T1000 (cell line): ENCODE measurements at places on chromosomes 2 and 18.

DNA sequence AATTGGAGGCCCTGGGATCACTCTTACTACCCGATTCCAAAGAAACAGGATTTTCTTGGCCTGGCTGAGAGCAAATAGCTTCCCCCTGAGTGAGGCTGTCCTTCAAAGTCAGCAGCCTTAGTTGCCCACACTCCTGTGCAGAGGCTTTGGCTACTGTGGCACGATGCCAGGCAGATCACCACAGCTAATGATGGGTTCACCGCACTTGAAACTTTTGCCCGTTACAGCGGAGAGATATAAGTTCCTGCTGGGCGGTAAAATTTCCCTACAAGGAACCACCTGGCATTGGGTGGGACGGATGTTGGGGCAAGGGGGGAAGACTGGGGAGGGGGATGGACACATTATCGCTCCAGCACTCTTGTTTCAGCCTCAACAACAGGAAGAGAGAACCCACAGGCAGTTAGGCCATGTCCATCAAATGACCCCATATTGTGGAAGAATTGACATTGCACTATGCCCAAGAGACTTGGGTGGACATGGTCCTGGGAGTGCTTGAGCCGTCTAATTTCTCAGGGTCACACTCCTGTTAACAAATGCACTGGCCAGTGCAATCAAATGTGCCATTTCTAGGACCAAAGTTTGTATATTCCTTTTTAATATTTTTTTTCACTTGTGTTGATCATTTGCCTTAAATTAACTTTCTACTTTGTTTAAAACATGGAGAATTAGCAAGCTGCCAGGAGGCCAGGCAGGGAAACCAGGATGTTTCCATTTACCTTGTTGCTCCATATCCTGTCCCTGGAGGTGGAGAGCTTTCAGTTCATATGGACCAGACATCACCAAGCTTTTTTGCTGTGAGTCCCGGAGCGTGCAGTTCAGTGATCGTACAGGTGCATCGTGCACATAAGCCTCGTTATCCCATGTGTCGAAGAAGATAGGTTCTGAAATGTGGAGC is 4.4 kb downstream of the IL1B start:
- DNase-seq: no peak

- DNase-seq: no peak
These were observed 57.6 kb downstream of the TRIB2 start for GRCh38 chr2:12774395-12774727.

DNA sequence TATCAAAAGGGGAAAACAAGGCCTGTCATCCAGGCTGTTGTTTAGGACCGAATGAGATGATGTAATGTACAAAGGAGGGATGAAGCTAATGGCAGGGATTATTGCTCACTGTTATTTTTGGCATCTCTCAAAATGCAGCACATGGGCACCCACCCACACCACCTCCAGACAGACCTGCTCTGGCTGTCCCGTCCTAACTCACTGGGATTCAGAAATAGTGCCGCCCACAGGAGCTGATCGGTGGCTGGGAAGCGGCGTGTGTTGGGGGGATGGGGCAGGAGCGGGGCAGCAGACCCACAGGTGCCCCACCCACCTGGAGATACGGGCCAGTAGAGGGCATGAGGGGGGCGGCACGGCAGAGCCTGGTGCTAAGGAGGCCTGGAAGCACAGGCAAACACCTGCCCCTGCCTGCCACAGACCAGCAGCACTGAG is 52.2 kb downstream of the CRACDL start:
- no peak for DNase-seq

DNA sequence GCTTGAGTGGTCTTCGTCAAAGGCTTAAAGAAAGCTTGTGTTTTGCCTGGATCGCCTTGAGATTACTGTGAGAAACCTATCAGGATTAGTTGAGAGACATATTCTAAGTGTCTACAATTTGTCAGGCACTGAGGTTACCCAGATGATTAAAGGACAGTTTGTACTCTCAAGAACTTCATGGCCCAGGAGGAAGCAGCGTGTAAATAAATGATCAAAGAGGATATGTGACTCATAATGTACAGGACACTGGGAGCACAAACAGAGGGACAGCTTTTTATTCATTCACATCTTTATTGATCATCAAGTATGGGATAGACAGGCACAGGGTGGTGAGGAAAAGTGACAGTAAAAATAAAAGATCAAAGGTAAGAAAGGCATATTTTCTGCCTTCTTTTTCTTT is 152.6 kb upstream of the FSHR start:
- DNase-seq: no peak

DNA sequence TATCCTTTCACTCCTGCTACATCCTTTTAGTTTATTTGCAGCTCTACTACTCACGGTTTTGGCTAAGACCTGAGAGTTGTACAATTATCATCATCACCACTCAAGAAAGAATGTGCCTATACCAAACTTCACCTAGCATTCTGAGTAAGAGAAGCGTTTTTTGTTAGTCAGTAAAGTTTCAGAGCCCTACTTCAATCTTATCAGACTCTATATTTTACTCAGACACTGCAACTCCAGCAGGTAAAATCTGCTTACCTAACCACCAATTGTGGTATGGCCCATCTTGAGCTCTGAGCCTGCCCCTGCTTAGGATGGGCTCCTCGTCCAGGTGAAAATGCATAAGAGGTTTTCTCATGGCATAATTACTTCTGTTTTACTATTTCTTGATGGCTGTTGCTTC is 37.1 kb downstream of the ICOS start:
- no peak for DNase-seq

- DNase-seq: no peak
These were observed 199.3 kb downstream of the HDAC4 start for GRCh38 chr2:239201531-239201876.

DNA sequence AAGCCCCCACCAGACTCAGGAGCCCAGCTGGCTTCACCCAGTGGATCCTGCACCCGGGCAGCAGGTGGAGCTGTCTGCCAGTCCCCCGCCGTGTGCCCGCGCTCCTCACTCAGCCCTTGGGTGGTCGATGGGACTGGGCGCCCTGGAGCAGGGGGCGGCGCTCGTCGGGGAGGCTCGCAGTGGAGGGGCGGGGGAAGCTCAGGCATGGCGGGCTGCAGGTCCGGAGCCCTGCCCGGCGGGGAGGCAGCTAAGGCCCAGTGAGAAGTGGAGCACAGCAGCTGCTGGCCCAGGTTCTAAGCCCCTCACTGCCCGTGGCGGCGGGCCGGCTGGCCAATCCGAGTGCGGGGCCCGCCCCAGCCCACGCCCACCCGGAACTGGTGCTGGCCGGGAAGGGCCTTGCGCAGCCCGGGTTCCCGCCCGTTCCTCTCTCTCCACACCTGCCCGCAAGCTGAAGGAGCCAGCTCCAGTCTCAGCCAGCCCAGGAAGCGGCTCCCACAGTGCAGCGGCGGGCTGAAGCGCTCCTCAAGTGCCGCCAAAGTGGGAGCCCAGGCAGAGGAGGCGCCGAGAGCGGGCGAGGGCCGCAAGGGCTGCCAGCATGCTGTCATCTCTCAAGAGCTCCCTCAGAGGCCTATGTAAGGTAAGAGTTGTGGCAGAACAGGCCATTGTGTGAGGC is 1307.8 kb upstream of the TMEFF2 start:
- DNase-seq: no peak

DNA sequence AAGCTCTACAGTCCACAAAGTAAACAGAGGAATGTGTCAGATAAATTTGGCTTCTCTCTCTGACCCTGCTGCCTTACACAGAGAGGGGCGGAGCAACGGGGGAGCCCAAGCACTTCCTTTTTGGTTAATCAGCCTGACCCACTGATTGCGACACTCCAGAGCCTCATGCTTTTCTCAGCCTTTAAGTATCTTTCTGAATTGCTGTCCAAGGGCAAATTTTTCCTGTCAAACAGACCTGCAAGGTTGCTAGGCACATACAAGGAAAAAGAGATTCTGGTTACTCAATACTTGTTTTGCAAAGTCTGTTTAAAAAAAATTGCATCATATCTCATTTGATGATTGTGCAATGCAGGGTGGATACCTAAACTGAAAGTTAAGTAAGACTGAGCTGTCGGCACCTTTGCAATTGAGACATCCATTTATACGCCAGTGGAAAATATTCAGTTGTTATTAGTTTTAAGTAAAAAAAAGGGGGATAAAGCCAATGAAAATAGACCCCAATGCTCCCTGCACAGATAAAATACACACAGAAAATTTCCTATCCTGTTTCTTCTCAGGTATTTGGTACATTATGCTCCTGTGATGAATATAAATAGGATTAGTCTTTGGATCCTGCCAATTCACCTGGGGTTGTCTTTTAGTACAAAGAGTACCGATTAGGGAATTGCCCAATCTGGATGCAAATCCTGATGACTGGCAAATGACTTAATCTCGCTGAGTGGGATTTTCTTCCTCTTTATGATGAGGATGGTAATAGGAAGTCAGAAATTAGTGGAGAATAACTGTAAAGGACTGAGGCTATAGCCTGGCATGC is 260.2 kb upstream of the TRIB2 start:
- DNase-seq: peak; percentile 70

DNA sequence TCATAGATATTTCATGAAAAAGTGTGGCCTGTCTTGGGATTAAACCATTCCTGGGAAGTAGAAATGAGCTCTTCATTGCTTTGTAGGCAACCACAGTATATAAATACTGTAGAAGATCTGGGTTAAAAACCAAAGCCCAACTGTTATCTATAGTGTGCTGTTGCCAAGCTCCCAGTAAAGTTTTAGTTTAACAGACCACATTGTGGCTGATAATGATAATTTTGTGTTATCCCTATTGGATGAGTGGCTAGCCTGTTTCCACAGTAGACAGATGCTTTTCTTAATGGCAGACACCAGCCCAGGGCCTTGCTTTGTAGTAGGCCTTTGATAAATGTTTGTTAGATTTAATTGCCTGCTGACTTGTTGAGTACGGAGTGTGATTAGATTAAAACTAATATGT is 52.1 kb downstream of the FMNL2 start:
- no peak for DNase-seq

DNA sequence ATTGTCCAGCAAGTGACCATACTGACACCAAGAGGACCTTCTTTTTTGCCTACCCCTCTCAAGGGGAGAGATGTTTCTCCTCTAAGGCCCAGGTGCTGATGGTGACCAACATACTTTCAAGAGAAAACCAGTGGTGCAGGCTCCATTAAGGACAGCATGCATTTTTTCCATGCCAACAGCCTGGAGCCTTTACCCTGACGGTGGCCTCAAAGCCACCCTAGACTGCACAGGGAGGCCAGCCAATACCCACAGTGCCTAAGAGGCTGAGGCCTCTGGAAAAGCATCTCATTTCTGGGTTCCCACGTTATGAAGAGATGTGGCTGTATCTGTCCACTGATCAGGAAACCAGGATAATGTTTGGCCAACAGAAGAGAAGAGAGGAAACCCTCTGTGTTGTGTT is 19.3 kb downstream of the SPRED2 start:
- no peak for DNase-seq
